Activated CD8-positive, alpha-beta T cell treated with anti-CD3 and anti-CD28 coated beads for 36 hours (primary cell): ENCODE measurements at places on chromosomes 5 and 9. TPM values are rescaled to one million over a fixed set of nuclear protein-coding genes. Genes with fewer than 3 reads are reported as not detected.

The MAML1 gene
- 26.1 TPM for total RNA-seq

DNA sequence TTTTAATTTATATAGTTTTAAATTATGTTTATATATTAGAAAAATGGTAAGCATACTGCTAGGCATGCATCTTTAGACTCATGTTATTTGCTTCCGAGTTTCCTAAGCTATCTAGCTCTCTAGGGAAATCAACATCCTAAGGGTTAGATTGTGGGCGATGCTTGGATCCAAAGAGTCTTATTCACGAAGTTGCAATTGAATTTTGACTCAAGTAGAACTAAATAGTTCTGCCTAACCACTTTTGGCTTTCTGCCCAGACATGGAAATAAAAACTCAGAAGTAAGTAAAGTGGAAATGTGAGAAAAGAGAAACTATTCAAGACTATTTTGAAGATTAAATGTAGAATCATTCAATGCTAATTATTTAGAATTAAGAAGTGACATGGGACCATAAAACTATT lies 440.4 kb downstream of the CDH18 start:
- no peak for DNase-seq

DNA sequence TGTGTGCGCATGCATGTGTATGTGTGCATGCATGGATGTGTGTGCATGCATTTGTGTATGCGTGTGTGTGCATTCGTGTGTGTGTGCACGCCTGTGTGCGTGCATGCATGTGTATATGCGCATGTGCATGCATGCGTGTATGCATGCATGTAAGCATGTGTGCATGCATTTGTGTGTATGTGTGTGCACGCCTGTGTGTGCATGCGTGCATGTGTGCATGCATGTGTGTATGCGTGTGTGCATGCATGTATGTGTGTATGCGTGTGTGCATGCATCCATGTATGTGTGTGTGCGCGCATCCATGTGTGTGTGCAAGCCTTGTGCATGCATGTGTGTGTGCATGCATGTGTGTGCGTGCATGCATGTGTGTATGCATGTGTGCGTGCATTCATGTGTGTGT lies 276.8 kb downstream of the PBX3 start:
- no peak for DNase-seq

The IDNK gene
- 4.8 TPM for total RNA-seq

- DNase-seq, result peak; percentile 92
Observed at GRCh38 chr5:172443441-172444109, 10.8 kb downstream of the SH3PXD2B start.

DNA sequence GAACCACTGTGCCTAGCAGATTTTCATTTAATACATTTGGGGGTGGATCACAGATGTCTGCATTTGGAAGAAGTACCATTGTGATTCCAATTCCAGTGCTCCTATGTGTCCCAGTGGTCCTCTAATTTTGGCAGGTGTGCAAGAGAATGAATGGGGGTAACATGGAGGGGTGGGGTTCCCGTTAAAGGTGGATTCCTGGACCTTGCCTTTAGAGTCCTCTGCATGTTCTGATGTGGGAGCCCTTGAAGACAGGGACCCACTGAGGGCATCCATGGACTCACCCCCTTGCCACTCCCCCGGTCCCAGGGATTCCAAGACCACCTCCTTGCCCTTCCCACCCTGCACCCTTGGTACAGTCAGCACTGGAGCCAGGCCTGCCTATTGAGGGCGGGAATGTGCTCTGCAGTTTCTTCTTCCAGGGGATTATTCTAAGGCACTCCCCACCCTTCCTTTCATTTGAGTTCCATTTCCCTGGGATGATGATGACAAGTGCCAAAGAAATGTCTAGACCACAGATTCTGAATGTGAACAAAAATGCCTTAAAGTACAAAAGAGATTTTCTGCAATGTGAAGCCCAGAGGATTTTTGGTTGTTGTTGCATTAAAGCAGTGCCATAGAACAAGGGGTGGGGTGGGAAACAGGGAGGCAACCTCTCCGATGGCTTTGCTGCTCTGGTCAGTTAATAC lies 119.4 kb upstream of the PTCH1 start:
- no peak for DNase-seq

DNA sequence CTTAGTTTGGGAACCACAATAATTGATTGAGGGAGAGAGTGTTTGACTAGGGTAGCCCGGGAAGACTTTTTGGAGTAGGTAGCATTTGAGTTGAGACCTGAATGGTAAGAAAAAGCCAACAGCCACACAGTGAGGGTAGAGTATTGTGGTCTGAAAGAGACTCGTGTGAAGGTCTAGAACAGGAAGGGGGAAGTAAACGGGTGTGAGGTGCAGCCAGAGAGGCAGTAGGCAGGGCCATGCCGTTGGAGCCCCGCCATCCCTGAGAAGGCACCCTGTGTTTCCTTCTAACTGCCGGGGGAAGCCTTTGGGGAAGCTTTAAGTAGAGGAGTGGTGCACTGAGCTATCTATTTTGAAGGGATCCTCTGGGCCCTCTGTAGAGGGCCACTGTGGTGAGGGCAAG lies 3.5 kb upstream of the F2RL2 start:
- no peak for DNase-seq
